Left lung (tissue), 14 donors: ENCODE measurements at places on chromosomes 7 and 10. TPM values are rescaled to one million over a fixed set of nuclear protein-coding genes. Genes with fewer than 3 reads are reported as not detected.

The MMP21 gene
- 0.87 TPM for polyA plus RNA-seq

The CPA1 gene
- 1.3 TPM for polyA plus RNA-seq

The ITGB8 gene
- polyA plus RNA-seq = 6.6 TPM

The DMBT1 gene
- 0.63 TPM for polyA plus RNA-seq

The ZNF503 gene
- 48.9 TPM for polyA plus RNA-seq

The AGBL3 gene
- polyA plus RNA-seq = 12.0 TPM

The AASS gene
- polyA plus RNA-seq = 58.4 TPM

The SMC3 gene
- polyA plus RNA-seq = 88.4 TPM

The HPS6 gene
- polyA plus RNA-seq = 11.4 TPM

The NUDT13 gene
- polyA plus RNA-seq = 7.5 TPM

The NEBL gene
- 20.6 TPM for polyA plus RNA-seq

The FAM131B gene
- polyA plus RNA-seq = 2.3 TPM

The NXPH1 gene
- not detected for polyA plus RNA-seq

The SPDYE6 gene
- polyA plus RNA-seq = 8.0 TPM

The AHCYL2 gene
- polyA plus RNA-seq = 18.1 TPM

The KLF14 gene
- polyA plus RNA-seq = not detected

The ARID5B gene
- 44.0 TPM for polyA plus RNA-seq

The GBX1 gene
- polyA plus RNA-seq = not detected

The CCL24 gene
- not detected for polyA plus RNA-seq

The FKBP6 gene
- 0.91 TPM for polyA plus RNA-seq

The GDF10 gene
- 169 TPM for polyA plus RNA-seq

The NMT2 gene
- 34.1 TPM for polyA plus RNA-seq

The TSPAN12 gene
- polyA plus RNA-seq = 44.5 TPM

The KCNK18 gene
- not detected for polyA plus RNA-seq

The FAM180A gene
- polyA plus RNA-seq = 0.24 TPM

The RTKN2 gene
- 9.5 TPM for polyA plus RNA-seq

The LRMDA gene
- polyA plus RNA-seq = 18.2 TPM

The CBX3 gene
- 277 TPM for polyA plus RNA-seq
